M059J (cell line): ENCODE measurements at places on chromosomes 12 and 14. TPM values are rescaled to one million over a fixed set of nuclear protein-coding genes. Genes with fewer than 3 reads are reported as not detected.

- no peak for DNase-seq
Observed at GRCh38 chr14:37932481-37932880, 275.2 kb upstream of the SSTR1 start.

Gene NEUROD4
- not detected in 2 replicates for total RNA-seq

GRCh38 chr14:96047101-96047500 lies 7.9 kb downstream of the C14orf132 start:
- no peak for DNase-seq

Gene DDN
- total RNA-seq = not detected in 2 replicates

Gene LHX5
- 0.02 TPM in 1 of 2 replicates, not detected in the other for total RNA-seq

- DNase-seq = no peak
Observed at GRCh38 chr12:133046698-133047097, 9.4 kb downstream of the ZNF84 start.

Gene PRKD1
- 5.8 TPM in 2 replicates for total RNA-seq

Gene BDKRB1
- 0.10 and 1.7 TPM in 2 replicates for total RNA-seq

Gene FAM90A1
- 0.07 TPM in 1 of 2 replicates, not detected in the other for total RNA-seq

Gene EXOC3L4
- not detected in 2 replicates for total RNA-seq

- no peak for DNase-seq
Observed at GRCh38 chr14:61345151-61345482, 23.7 kb downstream of the PRKCH start.

Gene REP15
- total RNA-seq = 1.2 TPM in 1 of 2 replicates, not detected in the other

Gene SLC38A4
- 2.7 and 3.3 TPM in 2 replicates for total RNA-seq

DNA sequence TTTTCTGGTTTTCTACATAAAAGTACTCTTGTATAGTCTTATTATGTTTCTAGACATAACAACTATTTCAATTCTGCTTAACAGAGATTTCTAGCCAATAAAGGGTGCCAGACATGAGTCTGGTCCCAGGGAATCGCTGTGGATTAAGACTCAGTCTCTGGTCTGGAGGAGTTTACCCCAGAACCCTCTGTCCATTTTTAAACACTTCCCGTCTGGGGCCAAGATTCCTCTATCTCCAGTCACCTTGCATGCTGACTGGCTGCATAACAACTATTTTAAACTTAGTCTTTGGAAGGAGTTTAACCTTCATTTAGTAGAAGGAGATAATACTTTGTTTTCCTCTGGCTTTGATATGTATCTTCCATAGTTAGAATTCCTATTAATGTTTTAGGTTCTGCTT lies 163.1 kb upstream of the IFNG-AS1 start:
- DNase-seq = no peak

Gene CLEC1B
- not detected in 2 replicates for total RNA-seq

GRCh38 chr12:104886418-104887401 lies 71.4 kb downstream of the SLC41A2 start:
- peak; percentile 10 for DNase-seq

Gene REC8
- 1.3 and 4.8 TPM in 2 replicates for total RNA-seq

DNA sequence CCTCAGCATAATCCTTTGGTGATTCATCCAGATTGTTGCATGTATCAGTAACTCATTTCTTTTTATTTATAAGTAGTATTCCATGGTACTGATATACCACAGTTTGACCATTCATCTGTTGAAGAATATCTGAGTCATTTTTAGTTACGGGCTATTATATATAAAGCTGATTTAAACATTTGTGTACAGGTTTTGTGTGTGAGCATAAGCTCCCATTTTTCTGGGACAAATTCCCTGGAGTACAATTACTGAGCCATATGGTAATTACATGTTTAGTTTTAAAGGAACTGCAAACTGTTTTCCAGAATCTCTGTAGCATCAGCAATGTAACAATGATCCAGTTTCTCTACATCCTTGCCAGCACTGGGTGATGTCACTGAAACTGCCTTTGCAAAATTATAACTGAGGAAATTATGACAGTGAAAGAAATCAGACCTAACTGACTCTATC lies 236.2 kb upstream of the KRR1 start:
- DNase-seq = peak; percentile 79

- no peak for DNase-seq
Observed at GRCh38 chr12:97006585-97006984, 99.5 kb downstream of the NEDD1 start.

- DNase-seq = no peak
Observed at GRCh38 chr12:8519171-8519570, 5.9 kb downstream of the CLEC4D start.

Gene TUNAR
- not detected in 2 replicates for total RNA-seq
